CD4-positive, alpha-beta T cell treated with Interleukin-15 for 4 hours (primary cell): ENCODE measurements at places on chromosomes 12 and 14.
A peak's percentile ranks its signal among the peaks of the same experiment; 100 is the strongest.

GRCh38 chr12:57549909-57550640 lies at the start of gene KIF5A:
Gene KIF5A (plus strand): TSS chr12:57550044. CDS start chr12:57550272, 228 bp downstream.
- DNase-seq, result peak; percentile 44

GRCh38 chr12:53816360-53817020 lies 64.7 kb upstream of the CISTR start:
- no peak for DNase-seq

DNA sequence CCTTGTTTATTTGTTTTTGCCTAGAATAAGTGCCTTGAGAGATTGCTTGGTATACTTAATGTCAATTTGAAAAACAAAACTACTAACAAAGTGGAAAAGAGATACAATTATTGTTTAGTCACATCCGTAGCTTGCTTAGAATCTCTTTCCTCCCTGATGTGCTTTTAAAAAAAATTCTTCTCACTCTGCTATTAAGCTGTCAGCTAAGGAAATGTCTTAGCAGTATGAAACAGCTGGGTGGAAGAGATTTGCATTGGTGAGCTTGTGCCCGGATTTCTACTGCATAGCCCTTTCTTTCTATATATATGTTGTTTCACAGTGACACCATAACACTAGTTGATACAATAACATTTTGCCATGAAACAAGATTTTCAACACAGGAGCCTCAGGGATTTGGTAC lies 229.4 kb upstream of the RGS6 start:
- DNase-seq, result no peak

GRCh38 chr14:100303925-100304324 lies 2.3 kb downstream of the SLC25A29 start:
- DNase-seq, result no peak

DNA sequence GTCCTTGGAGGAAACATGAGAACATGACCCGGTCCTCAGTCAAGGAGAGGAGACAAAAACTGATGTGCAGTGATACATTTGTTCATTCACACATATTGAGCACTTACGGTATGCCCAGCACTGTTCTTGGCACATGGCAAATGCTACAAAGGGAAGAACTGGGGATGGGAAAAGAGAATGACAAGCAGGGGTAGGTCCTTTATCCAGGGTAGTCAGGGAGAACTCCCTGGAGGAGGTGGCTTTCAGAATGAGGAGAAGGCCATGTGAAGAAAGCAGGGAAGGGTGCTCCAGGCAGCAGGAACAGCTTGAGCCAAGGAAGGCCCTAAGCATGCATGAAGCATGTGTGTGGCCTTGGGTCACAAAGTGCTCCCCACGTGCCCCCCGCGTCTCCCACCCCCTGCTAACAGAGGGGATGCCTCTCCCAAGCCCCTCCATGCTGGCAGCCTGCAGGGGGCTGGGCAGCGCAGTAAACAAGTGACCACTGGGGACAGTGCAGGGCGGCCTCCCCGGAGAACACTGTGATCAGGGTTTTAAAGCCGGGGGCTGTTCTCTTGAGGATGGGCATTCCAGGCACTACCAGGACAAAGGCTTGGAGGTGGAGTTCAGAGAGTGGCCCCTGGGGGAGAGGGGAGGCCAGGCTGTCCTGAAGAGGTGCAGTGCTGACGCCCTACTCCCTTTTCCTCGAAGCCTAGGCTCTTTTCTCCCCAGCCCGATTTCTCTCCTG lies 71.0 kb downstream of the PHETA1 start:
- DNase-seq, result no peak

DNA sequence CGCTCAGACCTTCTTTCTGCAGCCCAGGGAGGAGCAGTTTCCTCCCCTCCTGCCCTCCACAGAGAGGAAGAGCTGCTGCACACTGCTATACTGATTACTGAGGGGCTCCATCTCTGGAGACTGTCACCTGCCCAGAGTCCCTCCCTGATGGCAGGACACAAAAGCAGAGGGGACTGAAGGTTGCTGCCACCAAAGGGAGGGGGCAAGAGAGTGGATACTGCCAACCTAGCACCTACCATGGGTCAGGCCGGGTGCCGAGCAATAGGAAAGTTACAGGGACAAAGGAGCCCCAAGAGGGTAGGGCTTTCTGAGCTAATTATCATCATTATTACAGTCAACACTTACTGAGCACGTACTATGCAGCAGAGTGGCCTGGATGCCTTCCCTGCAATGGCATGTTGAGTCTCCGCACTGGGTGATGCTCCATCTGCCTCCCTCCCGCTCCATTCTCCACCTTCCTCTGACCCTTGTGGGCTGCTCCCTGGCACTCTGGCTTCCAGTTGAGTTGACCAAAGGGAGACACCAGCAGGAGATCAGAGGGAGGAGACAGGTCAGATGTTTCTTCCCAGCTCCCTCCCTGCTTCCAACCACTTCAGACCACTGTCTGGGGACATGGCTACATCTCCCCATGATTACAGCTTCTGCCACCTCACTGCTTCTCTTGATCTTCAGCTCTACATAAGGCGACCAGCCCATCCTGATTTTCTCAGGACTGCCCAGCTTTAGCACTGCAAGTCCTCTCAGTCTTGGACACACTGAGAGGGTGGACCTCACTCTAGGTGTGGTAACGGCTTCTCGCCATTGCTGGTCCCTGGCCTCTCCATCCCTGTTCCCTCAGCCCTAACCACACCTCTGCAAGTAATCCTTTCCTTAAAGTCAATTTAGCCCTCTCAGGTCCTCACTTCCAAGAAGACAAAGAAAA lies 2.6 kb upstream of the KRT79 start:
- DNase-seq, result no peak

GRCh38 chr12:8712572-8712971 lies 14.8 kb downstream of the RIMKLB start:
- no peak for DNase-seq

- DNase-seq, result no peak
Observed at GRCh38 chr12:121085069-121085468, 46.0 kb upstream of the OASL start.

- no peak for DNase-seq
Observed at GRCh38 chr14:100474196-100474595, 113.0 kb downstream of the BEGAIN start.

GRCh38 chr12:102694903-102695302 lies 214.5 kb upstream of the IGF1 start:
- DNase-seq, result no peak

GRCh38 chr12:24060089-24060488 lies 110.6 kb upstream of the SOX5 start:
- DNase-seq, result no peak

GRCh38 chr14:66254038-66254437 lies 232.1 kb upstream of the CCDC196 start:
- no peak for DNase-seq

DNA sequence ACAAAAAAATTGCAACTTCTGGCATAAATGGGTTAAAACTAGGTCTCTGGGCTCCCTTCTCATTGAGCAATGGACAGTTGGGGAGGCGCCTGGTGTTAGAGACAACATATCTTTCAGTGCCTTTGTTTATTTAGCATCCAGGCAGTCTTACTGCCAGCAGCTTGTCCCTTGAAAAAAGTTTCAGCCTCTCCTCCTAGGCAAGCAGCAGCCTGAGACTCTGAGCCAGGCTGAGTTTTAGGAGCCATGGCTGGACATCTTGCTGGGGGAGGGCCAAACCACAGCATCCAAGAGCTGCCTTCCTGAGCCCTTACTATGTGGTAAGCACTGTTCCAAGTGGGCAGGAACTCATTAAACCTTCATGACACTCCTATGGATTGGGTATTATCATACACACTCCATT lies 10.1 kb upstream of the JDP2 start:
- DNase-seq, result no peak

DNA sequence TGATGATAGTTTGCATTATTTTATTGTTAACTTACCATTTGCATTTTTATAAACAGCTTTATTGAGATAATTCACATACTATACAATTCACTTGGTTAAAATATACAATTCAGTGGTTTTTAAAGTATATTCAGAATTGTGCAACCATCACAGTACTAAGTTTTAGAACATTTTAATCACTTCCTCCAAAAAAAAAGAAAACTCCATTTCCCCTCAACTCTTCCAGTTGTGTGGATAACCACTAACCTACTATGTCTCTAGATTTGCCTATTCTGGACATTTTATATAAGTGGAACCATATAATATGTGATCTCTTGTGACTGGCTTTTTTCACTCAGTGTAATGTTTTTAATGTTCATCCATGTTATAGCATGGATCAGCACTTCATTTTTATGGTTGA lies 41.3 kb downstream of the WNK1 start:
- DNase-seq, result no peak

DNA sequence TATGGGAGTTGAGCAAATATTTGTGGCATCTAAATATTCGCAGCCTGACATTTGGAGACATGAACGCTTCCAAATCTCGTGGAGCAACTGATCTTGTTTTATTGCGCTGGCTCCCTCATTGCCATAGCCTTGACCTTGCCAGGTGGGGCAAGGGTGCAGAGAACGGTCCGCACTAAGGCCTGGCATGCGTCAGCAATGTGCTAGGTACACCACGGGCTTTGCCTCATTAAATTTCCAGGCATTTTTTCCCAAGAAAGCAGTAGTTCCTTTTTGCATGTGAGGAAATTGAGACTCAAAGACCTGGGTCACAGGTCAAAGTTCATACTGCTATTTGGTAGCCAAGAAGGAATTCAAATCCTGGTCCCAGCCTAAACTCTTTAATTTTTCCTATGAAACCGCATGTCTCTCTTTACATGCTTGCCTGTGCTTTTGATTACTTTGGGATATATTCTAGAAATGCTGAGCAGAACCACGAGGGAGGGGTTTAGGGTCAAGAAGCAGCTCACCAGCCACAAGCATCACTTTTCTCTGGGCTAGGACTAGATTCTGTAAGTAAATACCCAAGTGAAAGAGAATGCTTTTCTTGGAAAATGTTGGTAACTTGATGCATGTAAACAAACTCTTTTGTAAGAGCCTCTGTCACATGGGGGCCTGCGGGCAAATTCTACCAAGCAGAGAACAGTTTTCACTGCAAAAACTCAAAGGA lies 891.6 kb downstream of the VRK1 start:
- no peak for DNase-seq

DNA sequence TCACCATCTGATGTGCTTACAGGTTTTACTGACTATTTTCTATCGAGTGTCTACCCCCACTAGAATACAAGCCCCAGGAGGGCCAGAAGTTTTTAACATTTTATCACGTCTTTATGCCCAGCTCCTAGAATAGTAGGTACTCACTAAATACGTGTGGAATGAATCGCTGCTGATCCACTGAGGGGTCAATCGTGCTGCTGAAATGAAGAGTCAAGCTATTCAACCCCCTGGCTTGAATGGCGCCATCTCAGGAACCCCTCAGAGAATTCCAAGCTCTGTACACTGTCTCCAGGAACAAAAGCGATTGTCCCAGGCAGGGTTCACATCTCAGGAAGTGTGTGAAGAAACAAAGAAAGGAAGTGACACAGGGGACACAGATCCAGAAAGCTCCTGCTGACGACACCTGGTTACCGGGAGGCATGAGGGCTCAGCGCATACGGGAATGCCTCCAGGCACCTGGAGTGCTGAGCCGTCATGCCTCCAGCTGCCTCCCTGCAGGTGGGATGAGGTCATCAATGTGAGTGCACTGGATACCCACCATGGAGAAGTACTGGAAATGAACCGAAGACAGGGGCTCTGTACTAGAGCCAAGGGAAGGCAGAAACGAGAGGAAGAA lies 45.6 kb downstream of the PITPNM2 start:
- no peak for DNase-seq

DNA sequence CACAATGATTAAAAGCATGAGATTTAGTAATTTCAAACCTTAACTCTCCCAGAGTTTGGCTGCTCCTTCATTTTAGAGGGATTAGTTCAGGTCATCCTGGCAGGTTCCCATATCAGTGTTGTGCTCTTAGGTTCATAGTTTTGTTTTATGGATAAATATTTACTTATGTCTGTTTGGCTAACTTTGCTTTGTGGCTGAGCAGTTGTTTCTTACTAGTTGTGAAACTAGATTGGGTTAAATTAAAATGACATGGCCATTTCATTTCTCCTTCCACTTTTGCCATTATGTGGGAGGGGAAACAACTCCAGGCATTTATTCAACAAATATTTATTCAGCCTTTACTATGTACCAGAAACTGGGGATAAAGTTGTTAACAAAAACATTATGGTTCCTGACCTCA lies 158.8 kb downstream of the TMTC3 start:
- no peak for DNase-seq

DNA sequence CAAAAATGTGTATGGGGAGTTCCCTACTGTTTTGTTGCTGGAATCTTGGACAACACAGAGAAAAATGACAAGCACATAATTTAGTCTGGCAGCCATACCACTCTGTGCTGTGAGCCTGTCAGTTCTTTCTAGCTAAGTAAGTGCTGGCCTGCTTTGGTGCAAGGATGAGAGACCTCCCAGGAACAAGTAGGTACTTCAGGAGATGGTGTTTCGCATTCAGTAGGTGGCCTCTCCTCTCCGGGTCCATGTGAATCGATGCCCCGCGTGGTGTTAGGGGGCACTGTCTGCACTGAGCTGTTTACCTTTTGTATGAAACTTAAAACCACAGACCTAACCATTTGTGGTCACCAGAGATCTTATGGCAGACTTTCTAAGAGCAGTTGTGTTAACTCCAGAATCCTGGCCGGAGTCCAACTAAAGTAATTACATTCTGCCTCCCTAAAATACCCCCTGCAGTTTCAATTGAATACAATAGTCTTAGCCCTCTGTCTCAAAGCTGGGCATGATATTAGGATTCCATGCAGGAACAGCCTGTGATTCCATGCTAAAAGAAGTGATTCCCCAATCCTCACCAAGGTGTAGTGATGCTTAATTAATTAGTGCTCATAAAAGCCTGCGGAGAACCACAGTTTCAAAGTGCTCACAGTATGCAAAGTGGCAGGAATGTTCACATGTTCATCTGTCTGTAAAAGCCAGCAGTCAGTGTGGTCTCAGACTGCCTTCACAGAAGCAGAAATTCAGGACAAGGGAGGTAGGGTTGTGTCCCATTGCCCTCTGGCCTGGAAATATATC lies 64.2 kb downstream of the LLPH start:
- no peak for DNase-seq

GRCh38 chr14:24909523-24910302 lies 140.2 kb downstream of the STXBP6 start:
- DNase-seq, result no peak

DNA sequence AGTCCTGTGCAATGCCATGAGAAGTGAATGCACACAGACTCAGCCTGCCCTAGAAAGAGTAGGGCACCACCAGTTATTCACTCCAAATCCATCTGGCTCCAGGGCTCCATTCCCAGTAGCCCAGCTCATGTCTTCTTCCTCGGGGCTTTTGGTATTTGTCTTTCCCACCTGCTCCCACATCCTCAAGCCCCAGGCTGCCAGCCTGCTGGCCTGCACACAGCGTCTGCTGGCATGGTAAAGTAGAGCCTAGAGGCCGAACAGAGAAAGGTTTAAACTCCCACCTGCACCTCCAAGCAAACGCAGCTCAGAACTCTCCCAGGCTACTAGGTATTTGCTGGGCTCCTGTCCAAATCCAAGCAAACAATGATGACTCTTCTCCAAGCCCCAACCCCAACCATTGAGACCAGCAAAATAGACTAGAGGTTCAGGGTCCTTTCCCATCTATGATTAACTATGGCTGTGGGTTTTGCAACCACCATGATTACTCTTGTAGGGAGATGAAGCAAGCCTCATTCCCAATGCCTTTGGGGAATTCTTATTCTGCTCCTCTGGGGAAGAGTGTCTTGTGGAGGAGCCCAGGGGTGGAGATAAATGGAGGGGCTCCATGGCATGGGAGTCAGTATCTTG lies 5.2 kb upstream of the VDR start:
- no peak for DNase-seq

GRCh38 chr14:52307376-52307775 lies 6.7 kb upstream of the PTGER2 start:
- DNase-seq, result no peak
